ENCODE measurements at places on chromosomes 4 and X.
A peak's percentile ranks its signal among the peaks of the same experiment; 100 is the strongest.

DNA sequence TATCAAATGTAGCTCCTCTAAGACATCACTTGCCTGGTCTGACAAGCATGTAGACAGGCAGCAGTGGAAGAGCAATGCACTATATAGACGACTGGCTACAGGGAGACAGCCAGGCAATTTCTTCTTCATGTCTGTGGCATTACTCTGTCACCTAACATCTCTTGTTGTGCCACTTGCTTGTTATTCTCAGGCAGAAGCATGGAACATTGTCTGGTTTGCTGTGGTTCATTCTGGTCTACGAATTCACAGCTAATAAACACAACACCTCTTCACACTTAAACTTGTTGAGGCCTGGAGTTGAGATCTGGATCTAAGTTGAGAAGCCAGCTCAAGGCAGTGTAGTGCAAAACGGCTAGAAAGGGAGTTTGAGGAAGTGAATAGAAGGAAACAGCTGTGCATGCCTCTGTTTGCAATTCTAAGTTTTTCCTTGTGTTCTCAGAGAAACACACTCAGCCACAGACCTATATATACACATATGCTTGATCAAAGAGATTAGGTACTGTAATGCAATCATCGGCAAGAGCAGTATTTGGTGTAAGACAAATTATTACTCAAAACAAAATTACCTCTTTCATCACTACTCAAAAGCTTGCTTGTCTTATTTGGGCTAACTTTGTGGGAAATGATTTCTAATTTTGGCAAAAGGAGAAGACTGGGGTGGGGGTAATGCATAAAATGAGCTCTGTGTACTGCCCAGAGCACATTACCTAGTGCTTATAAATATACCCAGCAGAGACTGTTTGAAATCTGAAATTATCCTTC lies 243.8 kb downstream of the PPP3CA start:
- peak overlapping the region; percentile 82 for H3K27ac ChIP-seq
- no peaks in the 10 kb centered on the region for H3K27me3 ChIP-seq
- peaks cover 22% of the 10 kb centered on the region for H3K4me1 ChIP-seq
- peaks cover 13% of the 10 kb centered on the region for H3K36me3 ChIP-seq

- H3K27ac ChIP-seq = peak within 1 kb of the TSS; percentile 99
- peaks cover 35% of the 10 kb centered on the region for H3K4me1 ChIP-seq
- H3K27me3 ChIP-seq = no peaks in the 10 kb centered on the region
- H3K36me3 ChIP-seq = peaks cover 2% of the 10 kb centered on the region
Observed at GRCh38 chr4:105708181-105709080, at the start of the genes GSTCD and INTS12. Gene GSTCD, plus strand, starts transcription at chr4:105708784. Its CDS starts 8,830 bp downstream, at chr4:105717614. Gene INTS12, minus strand, starts transcription at chr4:105708689. Its CDS starts 8,684 bp downstream, at chr4:105700005.

DNA sequence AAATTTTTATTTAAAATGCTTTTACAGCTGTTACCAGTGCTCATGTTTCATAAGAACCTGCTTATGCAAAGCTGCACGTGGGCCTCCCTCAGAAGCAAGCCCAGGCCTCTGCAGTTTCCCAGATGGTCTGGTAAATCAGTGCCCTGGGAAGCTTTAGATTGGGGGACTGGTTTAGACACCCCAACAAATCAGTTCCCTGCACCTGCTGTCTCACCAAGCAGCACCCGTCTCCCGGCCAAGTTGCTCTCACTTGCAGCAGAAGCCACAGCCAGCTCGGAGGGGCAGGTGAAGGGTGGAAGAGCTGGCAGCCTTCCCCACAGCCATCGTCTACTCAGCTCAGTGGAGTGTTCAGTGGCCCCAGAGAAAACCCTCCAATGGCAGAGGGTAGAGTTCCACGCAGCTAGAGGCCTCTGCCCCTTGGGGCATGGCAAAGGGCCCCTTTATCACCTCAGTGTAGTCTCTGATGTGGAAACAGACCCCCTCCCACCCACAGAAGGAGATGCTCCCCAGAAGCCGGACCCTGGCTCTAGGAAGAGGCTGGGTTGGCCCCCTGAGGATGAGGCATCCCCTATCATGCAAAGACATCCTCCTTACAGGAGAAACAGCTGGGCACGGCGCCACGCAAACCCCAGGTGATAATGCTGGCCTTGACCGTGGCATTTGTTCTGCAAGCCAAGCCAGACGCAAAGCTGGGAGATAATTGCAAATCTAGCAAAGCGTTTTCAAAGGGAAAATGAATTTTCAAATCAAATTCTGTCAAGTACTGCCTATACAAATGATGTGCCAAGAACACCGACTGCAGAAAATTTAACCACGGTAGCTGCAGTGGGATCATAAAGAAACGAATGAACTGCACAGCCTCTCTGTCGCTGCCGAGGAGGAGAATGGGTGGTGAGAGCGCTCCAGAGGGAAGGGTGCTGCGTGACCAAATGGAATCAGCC lies 51.9 kb downstream of the ZFYVE28 start:
- no peak overlapping the region for H3K4me3 ChIP-seq
- H3K27me3 ChIP-seq = peaks cover 1% of the 10 kb centered on the region
- no peaks in the 10 kb centered on the region for H3K36me3 ChIP-seq
- no peak overlapping the region for H3K27ac ChIP-seq
- DNase-seq = no peak

- H3K27ac ChIP-seq = no peak overlapping the region
- no peaks in the 10 kb centered on the region for H3K36me3 ChIP-seq
- H3K27me3 ChIP-seq = no peaks in the 10 kb centered on the region
- DNase-seq = no peak
- H3K4me1 ChIP-seq = no peaks in the 10 kb centered on the region
- H3K4me3 ChIP-seq = no peak overlapping the region
Observed at GRCh38 chr4:94428884-94429283, 22.9 kb upstream of the PDLIM5 start.
